ENCODE measurements at places on chromosomes 1 and 21.

GRCh38 chr21:35178827-35179226 is 129.7 kb upstream of the RUNX1 start:
- no peak for DNase-seq

DNA sequence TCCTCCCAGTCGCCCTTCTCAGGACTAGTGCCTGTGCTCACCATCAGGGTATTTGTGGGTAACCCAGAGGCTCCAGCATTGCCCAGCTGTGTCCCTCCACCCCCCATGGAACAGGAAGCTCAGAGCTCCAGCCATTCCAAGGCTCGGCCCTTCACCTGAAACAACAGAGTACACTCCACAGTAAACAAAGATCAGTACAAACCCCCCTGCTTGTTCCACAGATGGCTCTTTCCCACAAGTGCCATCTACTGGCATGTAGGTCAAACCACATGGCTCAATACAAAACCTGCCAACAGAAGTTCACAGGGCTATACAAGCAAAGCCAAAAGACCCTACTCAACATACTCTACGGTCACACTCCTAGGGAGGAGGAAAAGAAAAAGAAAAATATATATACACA is 258.7 kb downstream of the AGBL4 start:
- no peak for DNase-seq

DNA sequence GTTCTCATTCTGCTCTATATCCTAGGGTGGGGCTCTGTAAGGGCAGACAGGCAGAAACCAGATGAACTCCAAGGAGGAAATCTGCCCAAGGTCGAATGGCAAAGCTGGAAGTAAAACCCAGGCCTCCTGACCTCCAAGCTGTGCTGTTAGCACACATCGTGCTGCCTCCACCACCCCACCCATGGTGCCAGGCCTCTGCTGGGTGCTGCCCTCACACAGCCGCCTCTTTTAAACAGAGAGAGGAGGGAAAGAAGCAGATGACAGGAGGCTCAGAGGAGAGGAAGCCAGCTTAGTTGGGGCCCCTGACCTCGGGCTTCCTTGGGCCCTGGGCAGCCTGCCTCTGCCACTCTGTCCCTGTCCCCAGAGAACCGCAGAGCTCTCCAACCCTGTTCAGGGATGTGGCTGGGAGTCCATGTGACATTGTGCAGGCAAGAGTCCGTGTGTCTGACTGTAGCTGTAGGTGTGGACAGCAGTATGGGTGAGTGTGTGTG is 1.1 kb downstream of the SYNC start:
- no peak for DNase-seq

DNA sequence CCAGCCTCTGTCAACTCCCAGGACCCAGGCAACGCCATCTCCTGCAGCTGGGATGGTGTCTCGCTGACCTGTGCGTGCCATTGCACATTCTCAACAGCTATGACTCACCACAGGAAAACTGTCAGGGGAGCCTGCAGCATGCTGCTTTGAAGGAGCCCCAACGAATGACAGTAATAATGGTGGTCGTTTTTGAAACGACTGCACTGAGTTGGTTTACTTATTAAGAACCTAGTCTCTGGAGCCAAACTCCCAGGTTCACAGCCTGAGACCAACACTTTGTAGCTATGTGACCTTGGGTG is 21.6 kb downstream of the TCEA3 start:
- peak; percentile 41 for DNase-seq

DNA sequence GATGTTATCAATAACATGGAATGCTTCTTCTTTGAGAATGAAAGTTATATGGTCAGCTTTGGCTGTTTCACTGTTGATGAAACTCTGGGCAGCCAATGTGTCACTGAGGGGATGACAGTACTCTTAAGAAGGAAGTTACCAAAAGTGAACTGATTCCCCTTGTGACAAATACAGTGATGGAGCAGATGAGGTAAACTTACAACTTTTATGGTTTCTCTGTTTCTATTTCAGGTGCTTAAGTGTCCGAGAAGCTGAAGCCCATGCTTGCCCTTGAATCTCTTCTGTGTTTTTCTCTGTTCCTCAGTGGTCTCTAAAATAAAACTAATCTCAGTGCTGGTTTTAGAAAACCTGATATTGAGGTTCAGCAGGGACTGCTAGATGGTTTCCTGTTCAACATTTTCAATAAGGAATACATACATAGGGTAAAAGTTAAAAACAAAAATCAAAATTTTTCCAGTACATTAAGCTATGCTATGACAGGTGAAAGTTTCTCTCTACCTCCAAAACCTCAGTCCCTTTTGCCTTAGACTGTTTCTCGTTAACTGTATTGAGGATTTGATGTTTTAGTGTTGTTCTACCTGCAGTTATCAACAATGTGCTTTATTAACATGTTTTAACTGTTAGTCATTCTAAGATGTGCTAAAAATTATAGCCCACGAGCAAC is 454.4 kb upstream of the ADGRL4 start:
- DNase-seq, result no peak

DNA sequence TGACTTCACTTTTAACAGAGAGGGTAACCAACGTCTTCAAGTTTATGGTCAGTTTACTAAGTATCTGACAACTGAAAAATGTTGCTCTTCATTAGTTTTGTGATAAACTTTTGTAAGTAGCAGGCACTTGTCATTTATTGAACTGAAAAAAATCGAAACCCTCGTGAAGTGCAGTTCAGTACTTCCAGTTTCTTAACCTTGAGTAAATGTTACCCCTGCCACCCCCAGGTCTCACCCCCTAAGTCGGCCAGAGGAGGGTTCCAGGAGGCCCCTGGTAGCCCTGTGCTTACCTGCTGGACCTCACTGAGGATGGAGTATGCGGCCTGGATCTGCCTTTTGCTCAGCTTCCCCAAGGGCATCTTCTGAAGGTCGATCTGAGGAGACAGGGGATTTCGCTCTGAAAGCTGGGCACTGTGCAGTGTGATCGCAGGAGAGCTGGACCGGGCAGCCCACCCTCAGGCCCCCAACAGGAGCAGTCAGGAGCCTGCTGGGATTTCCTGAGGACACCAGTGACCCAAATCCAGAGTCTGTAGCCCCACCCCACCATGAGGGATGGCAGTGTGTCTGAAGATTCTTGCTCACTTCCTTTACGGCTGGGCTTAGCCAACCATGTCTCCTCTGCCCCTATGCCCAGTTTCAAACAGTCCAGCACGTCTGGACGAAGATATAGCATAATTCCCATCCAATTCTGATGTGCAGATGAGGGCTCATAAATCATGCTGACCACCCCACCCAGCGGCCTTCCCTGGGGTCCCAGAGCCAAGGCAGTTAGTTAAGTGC is 37.6 kb downstream of the PARP1 start:
- no peak for DNase-seq

DNA sequence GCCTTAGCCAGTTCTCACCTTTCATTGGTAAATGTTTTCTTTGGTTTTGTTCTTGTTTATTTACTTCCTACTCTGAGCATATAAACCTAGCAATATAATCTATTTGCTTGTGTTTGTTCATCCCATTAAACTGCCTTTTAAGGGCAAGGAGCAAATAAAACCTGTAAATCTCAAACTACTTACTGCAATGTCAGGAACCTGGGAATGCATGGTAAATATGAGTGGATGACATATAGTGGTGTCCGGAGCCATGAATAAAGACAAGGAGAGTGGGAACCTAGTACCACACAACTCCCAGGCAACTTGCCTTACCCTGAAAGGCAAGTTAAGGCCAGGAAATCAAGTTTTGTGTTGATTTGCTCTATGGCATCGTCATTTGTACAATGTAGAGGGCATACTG is 1133.7 kb upstream of the NCAM2 start:
- no peak for DNase-seq

GRCh38 chr1:205342986-205343385 is 13.7 kb downstream of the KLHDC8A start:
- DNase-seq, result no peak

- DNase-seq, result no peak
Observed at GRCh38 chr1:37955685-37956084, 8.8 kb upstream of the INPP5B start.

DNA sequence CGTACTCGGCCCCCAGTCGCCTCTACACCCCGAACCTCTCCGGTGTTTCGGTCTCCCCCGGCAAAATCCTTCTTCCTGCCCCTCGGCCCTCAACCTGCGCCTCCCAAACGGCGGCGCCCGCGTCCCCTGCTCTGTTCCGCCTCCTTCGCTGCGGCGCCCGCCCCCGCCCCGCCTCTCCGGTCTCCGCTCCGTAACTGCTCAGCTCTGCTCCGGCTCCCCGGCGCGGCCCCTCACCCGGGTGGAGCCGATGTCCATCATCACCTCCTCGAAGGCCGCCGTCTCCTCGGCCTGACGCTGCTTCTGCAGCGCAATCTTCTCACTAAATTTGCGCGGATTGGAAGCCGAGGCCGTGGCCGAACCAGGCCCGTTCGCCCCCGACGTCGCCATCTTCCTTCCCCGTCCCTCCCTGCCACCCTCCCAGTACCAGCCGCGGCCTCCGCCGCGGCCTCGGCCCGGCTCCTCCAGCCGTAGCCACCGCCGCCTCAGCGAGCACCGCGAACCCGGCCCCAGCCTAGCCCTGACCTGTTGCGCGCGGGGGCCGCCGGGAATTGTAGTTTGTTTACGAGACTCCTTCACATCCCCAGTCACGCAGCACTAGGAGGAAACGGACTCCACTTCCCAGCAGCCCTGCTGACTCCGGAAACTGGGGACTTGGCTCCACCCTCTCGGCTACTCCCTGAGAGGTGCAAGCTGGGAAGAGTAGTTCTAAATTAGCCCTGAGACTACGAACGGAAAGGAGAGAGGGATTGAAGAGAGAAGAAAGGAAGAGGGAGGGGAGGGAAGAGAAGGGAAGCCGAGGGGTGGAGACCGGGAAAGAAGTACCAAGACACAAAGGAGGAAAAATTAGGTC is at the start of gene CRTC2:
Gene CRTC2, minus strand, starts transcription at position 502 of the 850 bp plus-strand sequence. Its CDS starts 115 bp downstream, at position 387.
- DNase-seq, result peak; percentile 99

- DNase-seq, result no peak
Observed at GRCh38 chr1:239426821-239427475, 40.6 kb downstream of the CHRM3 start.

- DNase-seq, result no peak
Observed at GRCh38 chr1:145958734-145959133, 917 bp upstream of the LIX1L start.

GRCh38 chr1:180270530-180271271 is 40.6 kb downstream of the LHX4 start:
- no peak for DNase-seq

GRCh38 chr1:3183411-3183810 is 114.4 kb downstream of the PRDM16 start:
- no peak for DNase-seq

GRCh38 chr1:91732291-91733107 is 153.5 kb downstream of the TGFBR3 start:
- DNase-seq, result no peak

DNA sequence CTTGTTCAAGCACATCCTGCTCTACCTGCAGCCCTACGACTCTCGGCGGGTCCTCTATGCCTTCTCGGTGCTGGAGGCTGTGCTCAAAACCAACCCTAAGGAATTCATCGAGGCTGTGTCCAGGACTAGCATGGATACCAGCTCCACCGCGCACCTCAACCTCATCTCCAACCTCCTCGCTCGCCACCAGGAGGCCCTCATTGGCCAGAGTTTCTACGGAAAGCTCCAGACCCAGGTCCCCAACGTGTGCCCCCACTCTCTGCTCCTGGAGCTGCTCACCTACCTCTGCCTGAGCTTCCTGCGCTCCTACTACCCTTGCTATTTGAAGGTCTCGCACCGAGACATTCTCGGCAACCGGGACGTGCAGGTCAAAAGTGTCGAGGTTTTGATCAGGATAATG is 74.3 kb upstream of the MORC3 start:
- no peak for DNase-seq

Data from dorsolateral prefrontal cortex (tissue), 122 donors.